Putamen (tissue), 1 donor: ENCODE measurements at places on chromosomes 6 and 20.

DNA sequence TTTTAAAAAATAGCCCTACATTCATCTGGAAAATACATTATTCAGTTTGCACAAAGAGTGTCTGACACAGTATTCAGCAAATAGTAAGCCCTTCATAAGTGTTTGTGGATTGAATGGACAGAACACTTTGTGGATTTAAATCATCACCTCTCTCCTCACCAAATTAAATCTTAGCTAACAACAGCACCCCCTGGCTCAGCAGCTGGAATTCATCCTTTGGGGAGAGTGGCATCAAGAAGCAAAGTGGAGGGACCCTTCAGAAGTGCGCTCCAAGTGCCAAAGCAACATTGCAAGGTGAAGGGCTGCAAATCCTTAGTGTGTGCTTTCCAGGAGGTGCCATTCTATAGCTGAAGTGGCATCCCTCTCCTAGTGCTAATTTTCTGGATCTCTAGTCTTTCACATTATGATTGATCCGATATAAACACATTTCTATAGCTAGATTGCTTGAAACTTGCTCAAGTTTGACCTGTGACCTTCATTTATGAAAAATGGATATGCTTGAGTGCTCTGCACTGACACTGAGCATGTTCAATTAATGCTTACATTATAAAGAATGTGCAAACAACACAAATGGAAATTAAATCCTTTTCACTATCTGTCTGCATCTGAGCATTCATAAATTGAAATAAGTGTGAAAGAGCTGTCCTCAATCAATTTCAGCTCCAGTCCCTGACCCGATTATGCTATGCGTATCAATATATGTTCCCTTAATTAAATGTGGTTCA is 891.7 kb downstream of the C6orf118 start:
- DNase-seq, result no peak

DNA sequence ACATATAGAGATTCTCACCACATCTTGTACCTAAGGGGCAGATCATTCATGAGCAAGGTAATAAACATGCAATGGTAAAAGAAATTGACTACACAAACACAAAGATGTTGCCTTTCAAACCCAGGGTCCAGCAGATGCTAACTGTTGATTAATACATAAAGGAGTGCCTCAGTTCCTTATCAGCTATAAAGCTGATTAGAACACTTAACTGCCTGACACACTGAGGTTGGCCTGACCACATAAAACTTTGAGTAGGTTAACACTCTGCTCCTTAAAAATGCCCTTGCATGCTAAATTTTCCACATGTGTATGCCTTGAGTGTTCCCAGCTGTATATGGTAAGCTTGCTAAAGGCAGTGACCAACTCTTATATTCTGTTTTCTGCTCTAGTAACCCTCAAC is 14.9 kb downstream of the CRISP2 start:
- no peak for DNase-seq

DNA sequence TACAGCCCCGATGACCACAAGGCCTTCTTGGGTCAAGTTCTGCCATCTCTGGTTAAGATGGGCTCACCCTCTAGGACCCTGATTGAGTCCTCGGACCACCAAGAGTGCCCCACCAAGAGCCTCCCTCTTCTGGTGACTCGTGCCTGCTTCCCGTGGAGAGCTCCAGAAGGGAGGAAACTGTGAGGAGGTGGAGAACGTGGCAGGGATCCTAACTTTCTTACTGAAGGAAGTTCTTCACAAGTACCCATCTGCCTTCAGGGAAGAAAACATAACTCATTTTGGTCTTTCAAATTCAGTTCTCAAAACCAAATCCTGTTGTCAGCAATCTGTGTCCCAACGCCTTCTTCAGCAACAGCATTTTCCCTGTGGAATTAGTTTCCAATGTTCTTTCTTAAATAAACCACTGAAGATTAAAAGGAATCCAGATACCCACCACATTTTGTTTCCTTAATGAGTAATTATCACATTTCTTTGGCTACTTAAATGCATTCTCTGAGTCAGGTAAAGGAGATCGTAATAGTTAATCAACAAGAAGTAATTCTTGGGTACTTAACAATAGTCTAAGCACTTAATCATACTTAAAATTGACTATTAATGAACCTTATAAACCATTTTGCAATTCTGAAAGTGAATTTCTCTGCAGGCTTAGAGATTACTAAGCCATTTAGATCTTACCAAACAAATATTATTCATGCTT is 185.8 kb upstream of the SGK1 start:
- DNase-seq, result no peak

DNA sequence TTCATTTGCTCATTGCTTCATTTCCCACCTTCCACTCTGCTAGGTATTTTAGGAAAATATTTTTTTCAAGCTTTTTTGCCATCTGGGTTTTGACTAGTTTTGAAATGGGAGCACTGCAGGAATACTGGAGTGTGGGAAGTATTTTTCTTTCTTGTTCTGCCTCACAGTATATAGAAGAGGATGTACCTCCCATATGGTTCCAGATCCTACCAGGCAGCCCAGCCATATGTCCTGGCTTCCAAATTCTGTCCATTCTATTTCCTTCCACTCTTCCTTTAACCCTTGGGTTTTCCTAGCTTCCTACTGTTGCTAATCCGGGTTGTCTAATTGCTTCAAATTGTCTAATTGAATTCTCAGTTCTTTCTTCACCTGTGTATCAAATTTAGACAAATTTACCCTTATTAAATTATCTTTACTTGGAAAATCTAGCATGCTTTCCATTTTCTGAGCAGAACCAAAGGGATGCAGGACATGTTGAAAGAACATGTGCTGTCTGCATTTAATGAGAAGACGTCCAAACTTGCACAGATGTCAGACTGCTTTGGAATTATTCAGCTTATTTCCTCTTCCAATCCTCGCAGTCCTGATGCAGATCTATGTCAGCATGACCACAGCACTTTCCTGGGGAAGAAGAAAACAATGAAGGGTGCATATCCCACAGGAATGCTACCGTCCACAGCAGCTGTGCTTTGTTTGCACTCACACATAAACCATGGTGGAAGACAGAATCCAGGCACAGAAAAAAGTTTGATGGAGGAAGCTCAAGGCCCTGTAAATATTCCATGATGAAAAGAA is 1273.9 kb upstream of the MAP3K7 start:
- no peak for DNase-seq

GRCh38 chr6:89430201-89430962 is 2.6 kb upstream of the ANKRD6 start:
- DNase-seq, result no peak

GRCh38 chr6:6758915-6759654 is 170.6 kb downstream of the LY86 start:
- DNase-seq, result peak; percentile 34

- DNase-seq, result no peak
These were observed 448.6 kb downstream of the PHF3 start for GRCh38 chr6:64084185-64084663.

DNA sequence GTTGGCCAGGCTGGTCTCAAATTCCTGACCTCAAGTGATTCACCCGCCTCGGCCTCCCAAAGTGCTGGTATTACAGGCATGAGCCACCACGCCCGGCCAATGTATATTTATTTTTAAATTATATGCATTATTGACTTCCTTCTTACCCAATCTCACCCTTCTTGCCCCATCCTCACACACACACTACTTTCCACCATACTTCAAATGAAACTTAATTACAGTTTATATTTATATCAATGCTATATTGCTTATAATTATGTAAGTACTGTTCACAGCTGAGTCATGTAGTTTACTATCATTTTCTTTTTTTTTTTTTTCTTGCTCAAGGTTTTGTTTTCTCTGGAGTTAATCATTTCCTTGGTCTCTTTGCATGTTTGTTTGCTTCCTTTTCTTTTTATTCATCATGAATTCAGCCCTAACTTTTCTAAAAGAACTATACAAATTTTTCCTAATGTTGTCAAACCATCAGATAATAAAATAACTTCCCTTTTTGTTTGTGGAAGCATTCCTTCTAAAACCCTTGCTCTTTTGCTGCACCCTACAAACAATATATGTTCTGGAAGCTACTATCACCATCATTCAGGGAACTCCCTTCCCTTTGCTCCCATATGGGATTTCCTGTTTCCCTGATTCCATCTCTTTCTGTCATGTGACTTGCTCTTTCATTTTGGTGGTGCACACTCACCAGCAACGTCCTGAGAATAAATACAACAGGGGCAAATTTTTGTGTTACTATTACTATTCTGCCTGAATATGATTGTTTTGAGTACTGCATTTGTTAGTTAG is 201.7 kb upstream of the SASH1 start:
- DNase-seq, result no peak
